ENCODE measurements at places on chromosomes 11 and 22.

GRCh38 chr11:57466680-57467079 lies 6.4 kb downstream of the RTN4RL2 start:
- no peak for DNase-seq

DNA sequence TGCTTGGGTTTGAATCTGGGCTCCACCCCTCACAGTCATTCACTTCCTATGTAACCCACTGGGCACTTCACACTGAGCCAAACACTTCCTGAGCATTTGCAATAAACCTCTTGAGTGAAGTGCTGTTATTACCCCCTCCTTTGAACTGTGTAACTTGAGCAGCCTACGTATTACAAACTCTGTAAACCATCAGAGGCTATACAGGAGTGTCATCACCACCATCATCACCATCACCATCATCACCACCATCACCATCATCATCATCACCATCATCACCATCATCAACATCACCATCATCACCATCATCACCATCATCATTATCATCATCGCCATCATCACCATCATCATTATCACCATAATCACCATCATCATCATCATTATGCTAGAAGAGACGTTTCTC lies 18.4 kb downstream of the RTL6 start:
- no peak for DNase-seq

- DNase-seq, result no peak
Measured at GRCh38 chr11:28342716-28343115, 234.5 kb downstream of the METTL15 start.

GRCh38 chr11:65554057-65554818 lies 3.9 kb downstream of the LTBP3 start:
- no peak for DNase-seq

GRCh38 chr11:95939091-95939490 lies 15.2 kb upstream of the MTMR2 start:
- no peak for DNase-seq

DNA sequence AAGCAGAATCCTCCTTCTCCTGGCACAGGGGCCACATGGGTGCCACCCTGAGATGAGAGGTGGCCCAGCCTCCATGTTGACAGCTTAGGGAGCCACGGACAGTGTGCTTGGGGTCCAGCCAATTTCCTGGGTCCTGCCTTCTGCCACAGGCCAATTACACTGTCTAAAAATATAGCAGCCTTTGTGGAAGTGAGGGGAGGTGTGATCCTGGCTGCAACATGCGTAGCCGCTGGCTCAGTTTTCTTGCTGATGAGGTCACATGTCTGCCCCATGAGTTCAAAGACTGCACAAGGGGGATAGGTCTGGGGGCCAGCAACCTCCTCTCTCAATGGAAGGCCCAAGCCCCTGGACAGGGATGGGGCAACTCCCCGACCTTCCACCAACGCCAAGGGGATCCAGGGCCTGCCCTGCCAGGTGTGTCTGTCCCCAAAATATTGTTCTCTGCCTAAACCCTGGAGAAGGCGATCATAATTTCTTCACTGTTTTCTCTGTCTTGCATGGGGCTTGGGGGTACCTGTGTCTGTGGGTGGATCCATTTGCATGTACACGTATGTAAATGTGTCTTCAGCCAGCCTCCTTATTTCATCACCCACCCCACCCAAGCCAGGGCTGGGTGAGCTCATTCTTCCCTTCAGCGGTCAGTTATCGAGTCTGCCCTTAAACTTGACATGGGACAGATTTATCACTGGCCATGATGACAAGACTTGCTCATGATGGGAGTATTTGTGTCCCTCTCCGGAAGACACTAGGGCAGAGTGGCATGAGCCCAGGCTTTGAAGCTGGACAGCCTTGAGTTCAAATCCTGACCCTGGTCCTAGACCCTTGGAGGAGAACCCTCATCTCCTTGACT lies 59.4 kb downstream of the OTOG start:
- no peak for DNase-seq

DNA sequence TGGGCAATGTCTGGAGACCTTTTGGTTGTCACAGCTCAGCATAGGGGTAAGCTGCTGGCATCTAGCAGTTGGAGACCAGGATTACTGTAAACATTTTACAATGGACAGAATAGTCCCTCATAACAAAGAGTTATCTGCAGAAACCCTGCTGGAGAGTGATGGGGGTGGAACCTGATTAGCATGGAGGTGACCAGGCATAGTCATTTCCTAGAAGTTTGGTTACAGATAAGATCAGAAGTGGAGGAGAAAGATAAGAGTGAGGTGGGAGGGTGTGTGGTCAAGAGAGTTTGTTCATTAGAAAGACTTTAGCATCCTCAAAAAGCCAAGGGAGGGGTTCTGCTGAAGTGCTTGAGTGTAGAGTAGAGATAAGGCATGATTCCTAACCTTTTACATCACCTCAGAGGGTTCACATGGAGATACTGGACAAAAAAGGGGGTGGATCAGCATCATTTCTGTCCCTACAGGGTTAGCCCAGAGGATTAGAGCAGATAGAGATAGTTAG lies 38.8 kb downstream of the PRDM11 start:
- no peak for DNase-seq

All from activated CD4-positive, alpha-beta memory T cell treated with anti-CD3 and anti-CD28 coated beads for 36 hours (primary cell).